Lower lobe of right lung (tissue), 2 donors: ENCODE measurements at places on chromosomes 12 and 14.

GRCh38 chr12:21818627-21819026, 44.1 kb upstream of the KCNJ8 start:
- no peak overlapping the region for H3K27ac ChIP-seq
- H3K4me3 ChIP-seq, result no peak overlapping the region
- H3K36me3 ChIP-seq, result no peaks in the 10 kb centered on the region
- H3K27me3 ChIP-seq, result no peaks in the 10 kb centered on the region
- H3K4me1 ChIP-seq, result peaks cover 13% of the 10 kb centered on the region
- DNase-seq, result no peak

GRCh38 chr12:52495389-52495788, 2.3 kb upstream of the KRT6A start:
- no peak overlapping the region for H3K27ac ChIP-seq
- H3K4me3 ChIP-seq, result no peak overlapping the region
- peaks cover 17% of the 10 kb centered on the region for H3K4me1 ChIP-seq
- no peaks in the 10 kb centered on the region for H3K27me3 ChIP-seq
- H3K36me3 ChIP-seq, result no peaks in the 10 kb centered on the region

DNA sequence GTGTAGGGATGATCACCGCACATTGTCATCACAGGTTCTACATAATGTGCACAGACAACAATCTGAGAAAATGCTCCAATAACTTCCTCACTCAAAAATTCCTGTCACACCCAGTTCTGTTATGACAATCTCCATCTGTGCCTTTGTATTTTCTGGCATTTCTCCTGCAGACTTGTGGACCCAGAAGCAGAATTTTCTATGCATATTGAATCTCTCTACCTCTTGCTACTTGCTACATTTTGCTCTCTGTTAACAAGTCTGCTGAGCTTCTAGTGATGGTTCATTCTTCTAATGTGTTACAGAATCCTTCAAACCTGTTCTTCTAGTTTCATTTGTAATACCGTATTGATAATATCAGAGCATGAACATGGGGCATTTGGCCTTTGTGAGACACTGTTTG, 127.8 kb upstream of the PTPRQ start:
- H3K27ac ChIP-seq, result no peak overlapping the region
- no peak overlapping the region for H3K4me3 ChIP-seq
- no peaks in the 10 kb centered on the region for H3K4me1 ChIP-seq
- DNase-seq, result no peak
- H3K27me3 ChIP-seq, result no peaks in the 10 kb centered on the region

DNA sequence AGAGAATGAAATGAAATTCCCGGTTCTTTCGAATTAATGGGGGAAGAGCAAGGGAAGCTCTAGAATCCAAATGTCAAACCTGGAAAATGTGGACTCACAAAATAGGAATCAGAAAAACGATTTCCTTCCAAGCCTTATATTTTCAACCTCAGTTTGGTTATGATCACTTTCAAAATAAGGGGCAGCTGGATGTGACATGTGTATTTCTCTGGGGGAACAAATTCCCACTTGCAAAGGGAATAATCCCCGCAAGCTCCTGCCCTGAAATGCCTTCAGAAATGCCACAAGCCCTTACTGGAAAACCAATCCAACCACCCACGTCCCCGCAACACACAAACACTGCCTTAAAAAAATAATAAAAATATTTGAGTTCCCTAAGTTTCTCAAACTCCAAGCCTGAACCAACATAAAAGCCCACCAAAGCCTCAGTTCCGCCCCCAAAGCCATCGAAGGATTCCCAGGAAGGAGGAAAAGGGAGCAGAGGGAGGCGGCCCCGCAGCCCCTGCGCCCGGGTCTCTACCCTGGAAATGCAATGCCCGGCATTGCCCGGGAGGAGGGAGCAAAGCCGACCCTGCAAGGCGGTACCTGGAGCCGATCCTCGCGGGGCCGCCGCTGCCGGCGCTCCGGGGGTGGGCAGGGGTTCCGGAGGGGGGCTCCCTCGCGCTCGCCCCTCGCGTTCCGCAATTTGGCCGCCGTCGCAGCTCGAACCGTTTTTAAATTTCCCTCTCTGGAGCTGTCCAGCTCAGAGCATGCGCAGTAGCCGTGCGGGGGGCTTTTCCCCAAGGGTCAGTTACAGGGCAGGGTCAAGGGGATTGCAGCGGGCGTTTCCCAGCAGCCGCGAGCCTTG, at the start of gene FOXN4:
FOXN4 (minus strand) TSS at position 751 of the 847 bp plus-strand sequence. CDS start 963 bp downstream, outside the sequence.
- H3K27me3 ChIP-seq, result peaks cover 71% of the 10 kb centered on the region
- H3K36me3 ChIP-seq, result no peaks in the 10 kb centered on the region
- DNase-seq, result no peak
- H3K4me1 ChIP-seq, result peaks cover 16% of the 10 kb centered on the region

GRCh38 chr14:95981965-95982364, 57.2 kb upstream of the C14orf132 start:
- H3K36me3 ChIP-seq, result no peaks in the 10 kb centered on the region
- peaks cover 32% of the 10 kb centered on the region for H3K27me3 ChIP-seq
- no peak overlapping the region for H3K27ac ChIP-seq
- no peak for DNase-seq
- H3K4me3 ChIP-seq, result no peak overlapping the region

DNA sequence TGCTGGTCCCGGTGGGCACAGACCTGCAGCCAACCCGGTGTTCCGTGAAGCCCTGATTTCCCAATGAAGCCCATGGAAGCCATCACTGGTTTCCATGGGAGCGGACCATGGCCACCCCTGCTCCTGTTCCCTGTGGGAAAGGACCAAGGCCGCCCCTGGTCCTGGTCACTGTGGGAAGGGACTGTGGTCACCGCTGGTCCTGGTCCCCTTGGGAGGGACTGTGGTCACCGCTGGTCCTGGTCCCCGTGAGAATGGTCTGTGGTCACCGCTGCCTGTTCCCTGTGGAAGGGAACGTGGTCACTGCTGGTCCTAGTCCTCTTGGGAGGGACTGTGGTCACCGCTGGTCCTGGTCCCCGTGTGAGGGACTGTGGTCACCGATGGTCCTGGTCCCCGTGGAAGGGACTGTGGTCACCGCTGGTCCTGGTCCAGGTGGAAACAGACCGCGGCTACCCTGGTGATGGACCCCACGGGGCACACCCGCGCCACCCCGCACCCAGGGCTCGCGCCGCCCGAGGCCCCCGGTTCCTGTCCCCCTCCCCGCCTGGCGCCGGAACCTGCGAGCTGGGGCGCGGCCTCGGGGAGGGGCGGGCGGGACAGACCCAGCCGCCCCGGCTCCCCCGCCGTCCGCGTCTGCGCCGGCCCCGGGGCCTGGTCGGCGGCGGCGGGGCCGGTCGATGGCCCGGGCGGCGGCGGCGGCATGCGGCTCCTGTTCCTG, at the start of gene GLT1D1:
GLT1D1 (plus strand) TSS at position 594 of the 715 bp plus-strand sequence; CDS start at position 698, 104 bp downstream.
- no peaks in the 10 kb centered on the region for H3K36me3 ChIP-seq
- peak within 1 kb of the TSS; percentile 43 for H3K4me3 ChIP-seq
- DNase-seq, result no peak
- peaks cover 21% of the 10 kb centered on the region for H3K27me3 ChIP-seq

DNA sequence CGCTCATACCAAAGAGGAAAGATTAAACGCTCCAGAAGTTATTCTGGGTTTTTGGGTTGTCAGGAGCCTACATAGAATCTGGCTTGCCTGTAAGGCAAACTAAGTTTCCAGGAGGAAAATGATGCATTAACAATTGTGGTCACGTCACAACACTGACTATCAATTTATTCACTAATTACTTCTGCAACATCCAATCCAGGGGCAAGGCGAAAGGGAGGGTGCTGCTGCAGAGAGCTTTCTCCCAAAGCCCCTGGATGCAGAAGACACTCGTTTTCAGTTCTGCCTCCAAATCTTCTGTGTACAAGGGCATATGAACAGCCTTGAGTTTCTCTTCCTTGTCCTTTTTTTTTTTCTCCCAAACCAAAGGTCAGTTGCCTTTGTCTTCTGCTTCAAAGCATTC, 10.5 kb upstream of the SRRM4 start:
- no peak overlapping the region for H3K4me3 ChIP-seq
- no peak for DNase-seq
- no peaks in the 10 kb centered on the region for H3K36me3 ChIP-seq
- no peak overlapping the region for H3K27ac ChIP-seq
- H3K4me1 ChIP-seq, result no peaks in the 10 kb centered on the region

DNA sequence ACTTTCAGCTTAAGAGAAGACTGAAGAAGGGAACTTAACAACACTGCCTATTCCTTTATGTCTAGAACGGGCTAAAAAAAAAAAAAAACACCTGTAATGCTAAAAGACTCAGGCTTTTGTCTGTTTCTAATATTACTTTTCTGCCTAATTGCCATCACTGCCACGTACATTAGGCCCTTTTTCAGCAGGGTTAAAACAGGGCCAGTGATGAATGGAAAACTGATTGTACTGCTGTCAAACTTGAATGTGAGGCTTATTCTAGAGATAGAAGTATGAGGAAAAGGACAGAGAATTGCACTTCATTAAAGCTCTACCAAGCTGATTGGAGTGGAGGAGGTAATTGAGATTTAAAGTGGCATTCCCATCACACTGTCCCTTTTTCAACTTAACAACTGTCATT, 535.8 kb downstream of the PRKD1 start:
- no peak for DNase-seq
- no peaks in the 10 kb centered on the region for H3K4me1 ChIP-seq
- no peaks in the 10 kb centered on the region for H3K36me3 ChIP-seq
- no peak overlapping the region for H3K4me3 ChIP-seq

DNA sequence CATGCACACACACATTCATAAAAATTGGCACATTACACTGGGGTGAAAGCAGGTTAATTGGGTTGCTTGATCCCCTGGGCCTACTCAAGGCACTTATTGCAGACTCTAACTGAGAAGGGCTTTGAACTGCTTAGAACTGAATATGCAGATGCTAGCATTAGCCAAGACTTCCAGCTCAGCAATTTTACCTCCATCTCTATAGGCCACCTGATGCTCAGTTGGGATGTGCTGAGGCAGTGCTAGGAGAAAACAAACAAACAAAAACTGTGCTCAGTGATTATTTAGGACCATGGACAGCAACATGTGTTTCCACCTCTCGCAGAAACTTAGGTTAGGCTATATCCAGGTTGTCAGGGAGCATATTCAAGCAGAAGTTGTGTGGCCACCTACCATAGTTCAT, 124.8 kb upstream of the WSCD2 start:
- H3K27me3 ChIP-seq, result peaks cover 30% of the 10 kb centered on the region
- H3K4me1 ChIP-seq, result no peaks in the 10 kb centered on the region
- no peak overlapping the region for H3K4me3 ChIP-seq
- no peaks in the 10 kb centered on the region for H3K36me3 ChIP-seq
- H3K27ac ChIP-seq, result no peak overlapping the region

DNA sequence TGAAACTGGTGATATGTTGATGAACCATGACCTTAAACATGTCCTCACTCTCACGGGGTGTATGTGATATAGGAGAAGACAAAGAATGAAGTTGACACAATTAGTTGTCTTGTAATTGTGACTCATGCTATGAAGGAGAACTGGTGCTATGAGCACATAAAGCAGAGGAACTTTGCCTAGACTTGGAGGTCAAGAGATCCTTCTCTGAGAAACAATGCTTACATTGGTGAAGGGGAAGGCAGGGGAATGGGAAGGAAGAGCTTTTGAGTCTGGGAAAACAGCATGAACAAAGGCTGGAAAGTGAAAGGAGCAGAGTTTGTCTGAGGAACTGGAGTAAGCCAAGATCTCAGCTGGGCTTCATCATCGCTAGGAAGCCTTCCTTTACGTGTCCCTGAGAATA, 83.2 kb downstream of the MYRFL start:
- DNase-seq, result no peak
- no peaks in the 10 kb centered on the region for H3K36me3 ChIP-seq
- no peaks in the 10 kb centered on the region for H3K4me1 ChIP-seq
- no peaks in the 10 kb centered on the region for H3K27me3 ChIP-seq
- H3K27ac ChIP-seq, result no peak overlapping the region

- DNase-seq, result no peak
- H3K27ac ChIP-seq, result no peak overlapping the region
- no peaks in the 10 kb centered on the region for H3K27me3 ChIP-seq
- H3K36me3 ChIP-seq, result no peaks in the 10 kb centered on the region
- no peaks in the 10 kb centered on the region for H3K4me1 ChIP-seq
- no peak overlapping the region for H3K4me3 ChIP-seq
These were observed 1447.4 kb upstream of the TMEM132C start for GRCh38 chr12:126819554-126819953.

DNA sequence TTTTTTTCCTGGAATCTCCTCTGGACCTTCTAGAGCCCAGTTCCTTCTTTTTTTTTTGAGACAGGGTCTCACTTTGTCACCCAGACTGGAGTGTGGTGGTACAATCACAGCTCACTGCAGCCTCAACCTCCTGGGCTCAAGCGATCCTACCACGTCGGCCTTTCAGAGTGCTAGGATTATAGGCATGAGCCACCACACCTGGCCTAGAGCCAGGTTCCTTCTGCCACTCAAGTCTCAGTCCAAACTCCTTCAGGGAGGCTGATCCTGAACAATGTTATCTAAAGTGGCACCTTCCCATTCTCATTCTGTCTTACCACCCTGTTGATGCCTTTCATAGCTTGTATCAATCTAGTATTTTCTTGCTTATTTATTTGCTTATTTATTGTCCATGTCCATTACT, 22.3 kb upstream of the ELK3 start:
- H3K36me3 ChIP-seq, result no peaks in the 10 kb centered on the region
- H3K4me3 ChIP-seq, result no peak overlapping the region
- no peak overlapping the region for H3K27ac ChIP-seq
- peaks cover 13% of the 10 kb centered on the region for H3K4me1 ChIP-seq

GRCh38 chr14:104423701-104424405, 155.7 kb upstream of the C14orf180 start:
- H3K4me3 ChIP-seq, result no peak overlapping the region
- peaks cover 4% of the 10 kb centered on the region for H3K27me3 ChIP-seq
- no peaks in the 10 kb centered on the region for H3K36me3 ChIP-seq
- DNase-seq, result no peak
- H3K27ac ChIP-seq, result no peak overlapping the region

- no peaks in the 10 kb centered on the region for H3K36me3 ChIP-seq
- no peaks in the 10 kb centered on the region for H3K4me1 ChIP-seq
- DNase-seq, result no peak
- no peak overlapping the region for H3K4me3 ChIP-seq
These were observed 3.5 kb downstream of the CMTM5 start for GRCh38 chr14:23380197-23380914.

DNA sequence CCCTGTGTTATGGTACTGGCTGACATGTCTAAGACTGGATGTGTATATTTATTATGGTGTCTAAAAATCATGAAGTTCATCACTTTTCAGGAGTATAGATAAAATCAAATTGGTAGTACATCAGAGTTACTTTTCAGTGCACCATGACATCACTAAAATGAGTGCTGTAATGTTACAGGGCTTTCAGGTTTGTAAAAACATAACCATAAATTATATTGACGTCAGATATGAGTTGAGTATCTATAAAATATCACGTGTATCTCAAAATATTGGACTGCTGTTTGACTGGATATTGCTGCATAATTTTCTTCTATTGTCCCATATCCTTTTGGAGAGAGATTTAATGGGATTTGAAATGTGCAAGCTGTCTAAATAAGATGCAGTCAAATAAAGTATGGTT, 22.0 kb downstream of the NAA30 start:
- DNase-seq, result no peak
- no peaks in the 10 kb centered on the region for H3K27me3 ChIP-seq
- H3K4me3 ChIP-seq, result no peak overlapping the region
- no peaks in the 10 kb centered on the region for H3K4me1 ChIP-seq
- H3K36me3 ChIP-seq, result peaks cover 30% of the 10 kb centered on the region
